ENCODE measurements at places on chromosomes 3 and 15.

DNA sequence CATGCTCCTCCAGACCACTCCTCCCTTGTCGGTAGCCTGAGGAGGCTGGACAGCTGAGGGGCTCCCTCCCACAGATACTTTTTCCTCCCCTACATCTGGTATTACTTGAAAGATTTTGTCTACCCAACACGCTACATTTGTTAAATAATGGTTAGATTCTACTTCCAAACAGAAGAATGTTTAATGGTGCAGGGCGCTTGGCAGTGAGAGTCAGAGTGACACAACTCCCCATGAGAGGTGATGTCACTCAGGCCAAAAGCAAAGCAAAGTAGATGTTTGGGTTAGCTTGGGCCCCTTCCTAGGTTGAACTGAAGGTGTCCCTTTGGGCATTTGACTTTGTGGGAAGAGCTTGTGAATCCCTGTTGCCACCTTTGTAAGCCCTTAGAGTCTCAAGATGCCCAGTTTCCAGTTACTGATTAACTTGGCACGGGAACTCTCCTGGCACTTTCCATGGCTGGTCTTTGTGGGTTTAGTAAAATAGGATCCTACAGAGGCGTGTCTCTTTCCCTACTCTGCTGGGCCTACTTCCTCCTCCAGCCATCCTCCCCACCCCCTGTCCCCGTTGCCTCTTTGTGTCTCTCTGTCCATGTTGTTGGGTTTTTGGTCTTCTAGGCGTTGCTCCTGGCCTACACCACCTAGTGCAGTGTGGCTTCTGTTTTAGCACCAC, 5.6 kb downstream of the LIMD1 start:
- DNase-seq, result no peak

GRCh38 chr3:32818970-32819511, 1.2 kb downstream of the TRIM71 start:
- no peak for DNase-seq

- no peak for DNase-seq
These were observed 43.6 kb downstream of the ABTB1 start for GRCh38 chr3:127716384-127716783.

DNA sequence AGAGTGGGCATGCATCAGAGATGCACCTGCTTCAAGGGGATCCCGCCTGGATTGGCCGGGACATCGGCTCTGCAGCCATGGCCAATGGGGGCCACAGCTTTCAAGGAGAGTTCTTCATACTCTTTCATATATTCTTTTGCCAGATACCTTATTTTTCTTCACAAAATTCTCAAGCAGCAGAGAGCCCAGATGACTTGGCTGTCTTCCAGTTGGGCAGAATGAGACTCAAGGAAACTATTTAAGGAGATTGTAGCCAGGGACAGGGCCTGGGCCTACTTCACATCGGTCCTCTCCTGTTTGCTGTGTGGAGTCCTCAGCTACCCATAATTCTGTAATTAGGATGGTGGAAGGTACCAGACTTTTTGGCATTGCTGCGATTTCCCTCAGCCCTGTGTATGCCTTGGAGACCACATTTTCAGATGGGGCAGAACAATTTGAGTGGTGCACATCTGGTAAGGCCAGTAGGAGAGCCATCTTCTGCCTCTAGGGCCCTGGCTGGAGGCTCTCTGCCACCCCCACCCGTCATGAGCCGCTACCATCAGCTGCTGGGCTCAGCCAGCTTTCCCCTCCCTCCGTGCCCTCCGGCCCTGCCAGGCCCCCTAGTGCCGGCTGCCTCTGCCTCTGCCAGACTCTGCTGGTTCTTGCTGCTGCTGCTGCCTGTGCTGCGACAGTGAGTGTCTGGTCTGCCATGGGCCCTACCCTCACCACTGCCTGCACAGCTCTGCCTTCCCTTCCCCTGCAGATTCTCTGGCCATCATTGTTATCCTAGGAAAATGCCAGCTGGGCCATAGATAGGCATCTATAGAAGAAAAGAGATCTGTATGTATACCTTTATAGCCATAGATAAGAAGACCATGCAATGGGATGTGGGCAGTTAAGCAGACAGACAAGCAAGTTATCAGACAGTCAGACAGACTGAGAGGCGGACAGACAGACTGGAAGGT, 6.7 kb downstream of the PLIN1 start:
- no peak for DNase-seq

DNA sequence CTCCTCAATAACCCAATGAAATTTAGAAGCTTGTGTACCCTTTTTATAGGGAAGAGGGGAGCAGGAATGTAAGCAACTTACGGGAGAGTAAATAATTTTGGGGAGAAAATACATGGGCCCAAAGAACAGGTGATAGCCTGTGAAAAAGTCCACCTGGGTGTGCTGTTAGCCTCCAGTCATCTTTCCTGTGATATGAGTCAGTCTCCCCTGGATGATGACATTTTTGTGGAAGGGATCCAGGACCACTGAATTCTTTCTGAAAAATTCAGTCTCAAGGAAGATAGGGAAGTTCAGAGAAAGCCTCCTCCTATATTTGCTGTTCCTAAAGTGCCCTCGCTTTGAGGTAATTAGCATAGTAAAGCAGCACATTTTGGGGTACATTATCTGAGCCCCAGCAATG, 149.8 kb downstream of the SQOR start:
- no peak for DNase-seq

DNA sequence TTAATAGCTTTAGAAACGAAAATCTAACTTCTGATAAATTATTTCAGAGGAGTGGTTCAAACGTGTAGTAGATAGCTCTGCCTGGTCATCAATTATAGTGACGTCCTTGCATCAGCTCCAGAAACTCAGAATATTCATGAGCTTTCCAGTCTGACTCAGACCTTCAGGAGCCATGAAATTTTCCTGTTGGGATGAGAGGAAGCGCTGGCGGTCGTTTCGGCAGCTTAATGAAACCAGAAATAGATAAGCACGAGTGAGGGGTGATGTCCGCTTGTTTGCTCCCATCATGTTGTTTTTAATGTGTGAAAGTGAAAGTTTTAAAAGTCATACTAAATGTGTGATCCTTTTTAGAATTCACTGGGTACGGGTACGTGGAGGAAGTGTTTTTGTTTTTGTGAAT, 141.1 kb downstream of the PGPEP1L start:
- no peak for DNase-seq

DNA sequence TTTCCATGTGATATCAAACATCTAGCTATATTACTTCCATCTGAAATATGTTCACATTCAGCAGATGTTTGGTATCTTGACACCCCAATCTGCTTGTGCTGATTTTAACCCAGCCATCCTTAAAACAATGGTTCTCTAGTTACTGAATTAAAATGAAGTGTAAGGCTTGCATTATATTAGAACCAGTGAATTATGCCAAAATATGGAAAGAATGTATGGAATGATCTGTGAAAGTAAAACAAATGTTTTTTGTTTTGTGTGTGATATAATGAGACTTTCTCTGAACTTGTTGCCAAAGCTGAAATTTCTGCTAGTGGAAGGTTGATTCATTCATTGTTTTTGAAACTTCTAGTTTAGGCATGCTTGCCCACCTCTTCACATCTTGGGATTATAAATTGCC, 317.1 kb downstream of the MEX3B start:
- no peak for DNase-seq

- no peak for DNase-seq
These were observed 1337.1 kb downstream of the ROBO1 start for GRCh38 chr3:78430741-78431140.

GRCh38 chr15:71447328-71448250, 332.3 kb downstream of the THSD4 start:
- DNase-seq, result no peak

- DNase-seq, result no peak
These were observed 41.1 kb downstream of the FILIP1L start for GRCh38 chr3:100073049-100073713.

- DNase-seq, result no peak
These were observed 48.8 kb upstream of the PRTG start for GRCh38 chr15:55791551-55792400.

- DNase-seq, result no peak
These were observed 8.3 kb upstream of the LIPH start for GRCh38 chr3:185560676-185561075.

- no peak for DNase-seq
These were observed 93.1 kb downstream of the GMPS start for GRCh38 chr3:155963570-155963969.

DNA sequence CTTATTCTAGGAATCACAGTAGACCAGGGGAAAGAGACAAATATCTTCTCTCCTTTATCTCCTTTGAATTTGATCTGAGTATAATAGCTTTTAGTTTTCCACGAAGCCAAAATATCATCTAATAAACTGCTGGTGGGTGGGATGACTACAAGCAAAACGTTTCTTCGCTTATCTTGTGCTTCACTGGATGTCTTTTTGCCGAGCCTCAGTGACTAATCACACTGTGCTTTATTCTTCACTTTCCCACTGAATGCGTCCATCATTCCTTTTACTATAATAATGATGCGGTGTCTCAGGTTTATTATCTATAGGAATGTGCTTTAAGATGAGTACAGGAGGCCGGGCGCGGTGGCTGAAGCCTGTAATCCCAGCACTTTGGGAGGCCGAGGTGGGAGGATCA, 32.5 kb downstream of the CEP152 start:
- DNase-seq, result no peak

- DNase-seq, result no peak
These were observed 34.9 kb upstream of the MEIS2 start for GRCh38 chr15:37135225-37135624.

- DNase-seq, result no peak
These were observed 124.2 kb downstream of the EEFSEC start for GRCh38 chr3:128277378-128278069.

DNA sequence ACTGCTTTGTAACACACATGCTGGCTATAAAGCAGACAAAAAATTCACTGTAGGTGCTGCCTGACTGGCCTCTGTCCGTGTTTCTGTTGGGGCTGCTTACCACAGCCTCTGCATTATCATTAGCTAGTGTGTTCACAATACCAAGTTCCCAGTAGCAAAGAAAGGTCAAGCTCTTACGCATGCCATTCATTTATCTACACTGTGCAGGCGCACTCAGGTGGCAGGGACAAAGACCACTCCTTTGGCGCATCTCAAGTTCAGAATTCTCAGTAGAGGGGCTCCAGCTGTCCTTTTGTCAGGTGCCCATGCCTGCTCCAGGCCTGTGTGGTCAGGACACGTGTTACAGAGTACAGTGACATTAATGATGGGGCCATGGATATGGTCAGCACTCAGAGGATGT, 22.3 kb downstream of the MLH1 start:
- no peak for DNase-seq

DNA sequence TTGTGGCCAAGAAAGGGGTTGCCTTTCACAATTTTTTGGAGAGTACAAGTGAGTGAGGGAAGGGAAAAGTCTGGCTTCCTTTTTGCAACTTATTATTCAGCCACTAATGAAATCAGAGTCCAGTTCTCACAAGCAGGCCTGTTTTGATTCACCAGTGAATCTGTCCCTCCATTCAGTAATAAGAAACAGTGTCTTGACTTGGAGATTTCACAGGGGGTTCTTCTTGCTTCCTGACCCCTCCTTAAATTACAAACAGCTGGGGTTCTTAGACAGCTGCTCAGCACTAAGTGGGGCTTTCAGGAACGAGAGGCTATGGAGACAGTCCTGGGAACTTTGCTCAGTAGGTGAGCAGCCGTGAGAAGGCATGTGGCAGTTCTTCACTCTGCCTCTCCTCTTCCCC, 24.5 kb downstream of the SEMA3G start:
- no peak for DNase-seq

Data from T-cell (primary cell).